ENCODE measurements at places on chromosomes 1 and 21. TPM values are rescaled to one million over a fixed set of nuclear protein-coding genes. Genes with fewer than 3 reads are reported as not detected.
A peak's percentile ranks its signal among the peaks of the same experiment; 100 is the strongest.

The NMNAT2 gene
- 4.0 TPM for total RNA-seq

GRCh38 chr1:41243079-41243385 is 926 bp upstream of the SCMH1 start:
- H3K36me3 ChIP-seq: no peaks in the 10 kb centered on the region
- peak overlapping the region; percentile 86 for H3K27ac ChIP-seq
- H3K4me1 ChIP-seq: no peaks in the 10 kb centered on the region
- DNase-seq: no peak
- H3K27me3 ChIP-seq: no peaks in the 10 kb centered on the region

GRCh38 chr1:201887116-201887866 is 1.4 kb upstream of the SHISA4 start:
- DNase-seq: no peak
- peak overlapping the region; percentile 64 for H3K27ac ChIP-seq
- H3K4me3 ChIP-seq: no peak overlapping the region
- H3K4me1 ChIP-seq: peaks cover 81% of the 10 kb centered on the region
- H3K36me3 ChIP-seq: no peaks in the 10 kb centered on the region

- no peaks in the 10 kb centered on the region for H3K4me1 ChIP-seq
- H3K36me3 ChIP-seq: no peaks in the 10 kb centered on the region
- DNase-seq: no peak
- no peak overlapping the region for H3K4me3 ChIP-seq
- no peak overlapping the region for H3K27ac ChIP-seq
Observed at GRCh38 chr1:55571767-55572166, 356.6 kb upstream of the USP24 start.

The CNKSR1 gene
- total RNA-seq: 0.93 TPM

DNA sequence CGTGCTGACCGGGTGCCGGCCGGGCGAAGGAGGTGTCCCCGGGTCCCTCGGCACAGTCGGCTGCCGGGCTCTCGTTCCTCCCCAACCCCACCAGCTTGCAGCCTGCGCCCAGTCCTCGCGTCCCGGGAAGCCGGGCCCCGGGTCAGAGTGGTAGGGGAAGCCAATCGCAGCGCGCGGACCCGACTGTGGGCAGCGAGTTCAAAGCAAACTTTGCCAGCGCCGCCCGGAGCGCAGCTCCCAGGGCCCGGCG is 328 bp downstream of the MYCL start:
- H3K4me3 ChIP-seq: peak overlapping the region; percentile 32
- DNase-seq: peak; percentile 44
- no peaks in the 10 kb centered on the region for H3K36me3 ChIP-seq
- no peak overlapping the region for H3K27ac ChIP-seq
- peaks cover 55% of the 10 kb centered on the region for H3K27me3 ChIP-seq

DNA sequence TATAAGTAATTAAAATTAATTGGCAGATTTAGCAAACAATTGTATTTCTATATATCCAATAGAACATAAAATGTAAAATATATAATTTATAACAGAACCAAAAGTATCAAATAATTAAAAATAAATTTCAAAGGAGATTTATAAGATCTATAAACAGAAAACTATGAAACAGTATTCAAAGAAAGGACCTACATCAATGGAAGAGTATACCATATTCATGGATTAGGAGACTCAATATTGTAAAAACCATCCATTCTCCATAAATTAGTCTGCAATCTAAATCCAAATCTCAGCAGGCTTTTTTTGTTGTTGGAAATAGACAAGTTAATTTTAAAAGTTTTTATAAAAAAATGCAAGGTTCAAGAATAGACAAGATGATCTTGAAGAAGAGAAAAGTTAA is 149.0 kb upstream of the RUNX3 start:
- no peak for DNase-seq
- no peak overlapping the region for H3K4me3 ChIP-seq
- no peaks in the 10 kb centered on the region for H3K27me3 ChIP-seq
- no peaks in the 10 kb centered on the region for H3K4me1 ChIP-seq
- no peak overlapping the region for H3K27ac ChIP-seq

The CYP4B1 gene
- 5.5 TPM for total RNA-seq

GRCh38 chr1:236341298-236341697 is 52.8 kb upstream of the EDARADD start:
- no peak overlapping the region for H3K27ac ChIP-seq
- H3K4me3 ChIP-seq: no peak overlapping the region
- H3K27me3 ChIP-seq: no peaks in the 10 kb centered on the region

DNA sequence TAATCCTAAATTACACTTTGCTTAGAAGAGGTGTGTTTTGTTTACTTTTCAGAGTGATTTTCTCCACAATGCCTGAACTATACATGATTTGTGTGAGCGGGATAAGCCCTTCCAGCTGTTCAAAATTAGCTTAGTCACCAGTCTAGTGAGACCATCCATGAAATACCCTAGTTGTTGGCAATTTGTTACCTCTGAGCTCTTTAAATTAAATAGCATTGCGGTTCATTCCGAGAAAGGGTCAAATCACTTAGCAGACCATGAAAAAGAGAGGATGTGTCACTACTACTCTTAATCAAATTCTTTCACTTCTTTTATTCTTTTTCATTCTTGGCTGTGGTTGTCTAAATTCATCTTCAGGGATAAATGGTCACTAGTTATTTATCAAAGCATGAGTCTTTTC is 11.9 kb upstream of the VAV3 start:
- H3K4me1 ChIP-seq: no peaks in the 10 kb centered on the region
- no peaks in the 10 kb centered on the region for H3K36me3 ChIP-seq
- no peak for DNase-seq
- H3K27me3 ChIP-seq: no peaks in the 10 kb centered on the region

- H3K27ac ChIP-seq: no peak overlapping the region
- no peaks in the 10 kb centered on the region for H3K27me3 ChIP-seq
- no peaks in the 10 kb centered on the region for H3K4me1 ChIP-seq
- H3K36me3 ChIP-seq: no peaks in the 10 kb centered on the region
- DNase-seq: no peak
- no peak overlapping the region for H3K4me3 ChIP-seq
Observed at GRCh38 chr1:64822621-64823020, 77.7 kb downstream of the RAVER2 start.

- H3K27me3 ChIP-seq: no peaks in the 10 kb centered on the region
- H3K36me3 ChIP-seq: no peaks in the 10 kb centered on the region
- no peak overlapping the region for H3K4me3 ChIP-seq
- H3K4me1 ChIP-seq: no peaks in the 10 kb centered on the region
- no peak for DNase-seq
- H3K27ac ChIP-seq: no peak overlapping the region
Observed at GRCh38 chr1:226492426-226493137, 56.0 kb upstream of the STUM start.

DNA sequence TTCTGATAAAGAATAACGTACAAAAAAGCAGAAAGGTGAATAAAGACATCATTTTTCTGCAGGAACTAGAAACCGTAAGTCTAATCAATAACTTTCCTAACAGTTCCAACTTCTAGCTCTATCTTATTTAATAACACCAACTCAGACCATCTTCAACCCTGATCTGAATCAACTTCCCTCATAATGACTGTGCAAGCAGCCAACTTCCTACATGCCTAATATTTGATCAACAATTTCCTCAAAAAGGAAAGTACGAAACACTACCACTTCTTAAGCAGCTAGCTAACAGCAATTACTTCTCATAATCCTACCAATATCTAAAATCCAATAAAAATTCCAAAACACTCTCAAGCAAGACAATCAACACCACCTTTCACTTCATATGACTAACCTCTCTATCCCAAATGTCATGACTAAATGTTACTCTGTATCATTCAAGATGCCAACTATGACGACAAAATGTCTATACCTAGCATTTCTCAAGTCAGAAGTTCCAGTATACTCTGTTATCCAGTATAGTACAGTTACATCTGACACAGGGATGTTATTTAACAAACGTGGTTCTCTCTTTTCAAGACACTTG is 1.7 kb downstream of the COP1 start:
- no peaks in the 10 kb centered on the region for H3K27me3 ChIP-seq
- peak overlapping the region; percentile 98 for H3K4me3 ChIP-seq
- DNase-seq: no peak

- no peak overlapping the region for H3K27ac ChIP-seq
- DNase-seq: no peak
- peaks cover 31% of the 10 kb centered on the region for H3K4me1 ChIP-seq
- no peak overlapping the region for H3K4me3 ChIP-seq
- H3K36me3 ChIP-seq: no peaks in the 10 kb centered on the region
- H3K27me3 ChIP-seq: peaks cover 8% of the 10 kb centered on the region
Observed at GRCh38 chr21:35053356-35054096, 4.4 kb upstream of the RUNX1 start.

The SPATA17 gene
- total RNA-seq: 2.4 TPM

GRCh38 chr21:43333298-43334062 is 93.5 kb downstream of the SIK1 start:
- H3K27ac ChIP-seq: peak overlapping the region; percentile 3
- H3K27me3 ChIP-seq: no peaks in the 10 kb centered on the region
- H3K4me1 ChIP-seq: peaks cover 23% of the 10 kb centered on the region

DNA sequence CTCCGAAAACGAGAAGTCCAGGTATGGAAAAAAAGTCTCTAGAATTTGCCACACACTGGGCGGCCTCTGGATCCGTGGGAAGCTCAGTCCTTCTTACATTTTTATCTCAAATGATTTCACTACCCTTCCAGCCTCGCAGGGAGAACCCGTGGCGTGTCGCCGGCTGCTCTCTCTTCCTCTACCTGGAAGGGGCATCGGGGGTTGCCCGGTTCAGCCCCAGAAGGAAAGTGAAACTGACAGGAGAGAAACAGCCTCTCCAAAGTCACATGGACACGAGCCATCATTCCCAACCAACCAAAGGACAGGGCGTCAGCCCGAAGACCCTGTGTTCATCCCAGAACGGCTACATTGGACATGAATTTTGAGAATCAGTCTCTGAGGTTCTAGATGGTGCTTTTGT is 182.5 kb downstream of the ADSS2 start:
- no peak for DNase-seq
- H3K4me1 ChIP-seq: no peaks in the 10 kb centered on the region
- H3K4me3 ChIP-seq: no peak overlapping the region
- no peaks in the 10 kb centered on the region for H3K27me3 ChIP-seq

DNA sequence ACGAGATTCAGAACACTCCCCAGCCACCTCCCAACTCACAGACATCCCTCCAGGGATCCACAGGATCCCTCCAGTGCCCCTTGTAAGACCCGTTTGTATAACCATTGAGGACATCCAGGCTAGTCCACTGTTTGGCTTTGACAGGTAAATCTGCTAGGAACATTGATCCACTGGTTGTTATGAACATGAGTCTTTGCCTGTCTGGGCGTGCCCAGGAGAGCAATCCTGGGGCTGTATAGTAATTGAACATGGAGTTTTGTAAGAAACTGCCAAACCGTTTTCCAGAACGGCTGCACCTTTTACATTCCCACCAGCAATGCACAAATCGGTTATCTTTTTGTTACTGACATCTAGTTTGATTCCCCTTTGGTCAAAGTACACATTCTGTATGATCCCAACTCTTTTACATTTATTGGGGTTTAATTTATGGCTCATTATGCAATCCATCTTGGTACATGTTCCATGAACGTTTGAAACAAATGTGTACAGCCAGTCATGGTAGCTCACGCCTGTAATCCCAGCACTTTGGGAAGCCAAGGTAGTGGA is 88.7 kb downstream of the WDR4 start:
- H3K4me1 ChIP-seq: no peaks in the 10 kb centered on the region
- no peak for DNase-seq

The S100A4 gene
- 69.2 TPM for total RNA-seq

DNA sequence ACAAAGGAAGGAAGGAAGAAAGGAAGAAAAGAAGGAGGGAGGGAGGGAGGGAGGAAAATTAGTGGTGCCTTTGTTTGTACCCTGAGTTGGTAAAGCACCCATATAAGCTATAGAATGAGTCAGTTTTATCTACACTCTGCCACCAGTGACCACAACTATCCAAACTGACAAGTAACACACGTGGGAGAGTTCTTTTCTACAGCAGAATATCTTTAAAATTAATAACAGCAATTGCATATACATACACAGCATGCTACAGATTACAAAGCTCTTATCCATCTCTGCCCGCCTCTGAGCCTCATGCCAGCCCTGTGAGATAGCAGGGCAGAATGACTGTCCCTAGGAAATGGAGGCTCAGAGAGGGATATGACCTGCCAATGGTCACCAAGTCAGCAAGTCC is 20.3 kb downstream of the CDCP2 start:
- no peaks in the 10 kb centered on the region for H3K27me3 ChIP-seq
- no peak overlapping the region for H3K4me3 ChIP-seq
- H3K27ac ChIP-seq: no peak overlapping the region
- no peak for DNase-seq
- no peaks in the 10 kb centered on the region for H3K4me1 ChIP-seq
- no peaks in the 10 kb centered on the region for H3K36me3 ChIP-seq

- peaks cover 13% of the 10 kb centered on the region for H3K36me3 ChIP-seq
- peaks cover 23% of the 10 kb centered on the region for H3K4me1 ChIP-seq
- H3K4me3 ChIP-seq: no peak overlapping the region
- no peak for DNase-seq
- peak overlapping the region; percentile 80 for H3K27ac ChIP-seq
- H3K27me3 ChIP-seq: no peaks in the 10 kb centered on the region
Observed at GRCh38 chr21:32329776-32330175, 31.1 kb downstream of the MRAP start.

DNA sequence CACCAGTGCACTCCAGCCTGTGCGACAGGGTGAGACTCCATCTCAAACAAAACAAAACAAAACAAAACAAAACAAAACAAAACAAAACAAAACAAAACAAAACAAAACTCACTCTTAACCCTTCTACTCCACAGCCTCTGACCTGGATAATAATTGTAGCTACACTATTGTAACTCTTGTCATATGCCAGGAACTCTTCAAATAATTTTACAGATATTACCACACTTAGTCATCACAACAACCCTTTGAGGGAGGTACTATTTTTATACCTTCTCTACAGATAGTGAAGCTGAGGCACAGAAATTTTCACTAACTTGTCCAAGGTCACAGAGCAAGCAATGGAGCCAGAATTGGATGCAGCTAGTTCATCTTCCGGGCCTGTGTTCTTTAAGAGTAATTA is 547.8 kb downstream of the ADGRL2 start:
- H3K36me3 ChIP-seq: no peaks in the 10 kb centered on the region
- no peak overlapping the region for H3K4me3 ChIP-seq
- H3K27ac ChIP-seq: no peak overlapping the region
- DNase-seq: no peak
- H3K27me3 ChIP-seq: no peaks in the 10 kb centered on the region

DNA sequence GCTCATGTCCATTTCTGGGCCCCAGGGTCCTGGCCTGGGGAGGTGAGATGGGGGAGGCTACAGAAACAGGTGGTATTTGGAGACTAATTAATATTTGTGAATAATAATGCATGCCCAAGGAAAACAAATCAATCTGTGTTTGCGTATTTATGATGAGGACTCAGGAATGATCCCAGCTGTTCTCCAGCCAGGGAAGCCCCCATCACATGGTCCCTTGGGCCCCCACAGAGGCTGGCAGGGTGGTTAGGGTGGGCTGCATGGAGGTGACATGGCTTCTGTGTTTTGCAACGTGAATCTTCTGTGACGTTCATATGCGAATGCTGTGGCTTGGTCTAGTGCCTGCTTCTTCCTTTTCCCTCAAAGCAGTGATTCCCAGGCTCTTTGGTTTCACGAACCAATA is 10.5 kb downstream of the PTPRF start:
- DNase-seq: no peak
- no peak overlapping the region for H3K4me3 ChIP-seq
- no peaks in the 10 kb centered on the region for H3K27me3 ChIP-seq

The NTRK1 gene
- 3.7 TPM for total RNA-seq

The KRTAP19-3 gene
- not detected for total RNA-seq
